ENCODE measurements at places on chromosomes 7 and 10. TPM values are rescaled to one million over a fixed set of nuclear protein-coding genes. Genes with fewer than 3 reads are reported as not detected.

The WNT8B gene
- not detected for total RNA-seq

The PRSS37 gene
- not detected for total RNA-seq

The HK1 gene
- total RNA-seq: 82.1 TPM

The CCDC146 gene
- 16.9 TPM for total RNA-seq

The LIPJ gene
- 0.21 TPM for total RNA-seq

The RASSF4 gene
- total RNA-seq: 60.9 TPM

The THSD7A gene
- 10.6 TPM for total RNA-seq

The CPN1 gene
- not detected for total RNA-seq

The GIMAP2 gene
- total RNA-seq: 14.8 TPM

The ENTPD7 gene
- total RNA-seq: 9.7 TPM

The AMPH gene
- total RNA-seq: 10.7 TPM

The MYOZ1 gene
- total RNA-seq: 706 TPM

The SLC16A12 gene
- total RNA-seq: 3.1 TPM

The DNAJC12 gene
- 8.2 TPM for total RNA-seq

The ASB10 gene
- total RNA-seq: 4.9 TPM

The PRKAR1B gene
- total RNA-seq: 28.4 TPM

The FANK1 gene
- total RNA-seq: 3.2 TPM

The CTBP2 gene
- 58.2 TPM for total RNA-seq
